ENCODE measurements at places on chromosomes 16 and 17.
A peak's percentile ranks its signal among the peaks of the same experiment; 100 is the strongest.

GRCh38 chr17:30388321-30389179 is 9.8 kb downstream of the CPD start:
- no peak for DNase-seq

GRCh38 chr17:78132084-78132676 is 1.6 kb downstream of the TMC8 start:
- peak; percentile 85 for DNase-seq

DNA sequence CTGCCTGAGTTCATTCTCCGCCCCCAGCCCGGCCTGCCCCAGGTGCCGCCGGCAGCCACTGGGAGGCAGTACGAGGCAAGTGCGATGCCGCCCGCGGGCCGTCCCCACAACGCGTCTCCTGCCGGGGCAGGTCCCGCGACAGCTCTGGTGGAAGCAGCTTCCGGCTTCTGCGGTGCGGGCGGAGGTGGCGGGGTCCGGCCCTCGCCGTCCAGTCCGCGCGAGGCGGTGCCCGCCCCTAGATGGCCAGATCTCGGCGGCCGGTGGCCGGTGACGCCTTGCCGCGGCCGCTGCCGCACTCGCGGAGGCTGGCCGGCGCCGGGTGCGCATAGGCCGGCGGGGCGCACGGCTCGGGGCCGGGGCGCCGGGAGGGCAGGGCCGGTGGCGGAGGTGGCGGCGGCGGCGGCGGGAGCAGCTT is 1.8 kb downstream of the GJD3 start:
- peak; percentile 92 for DNase-seq

GRCh38 chr16:8704098-8704497 is 29.7 kb downstream of the ABAT start:
- no peak for DNase-seq

GRCh38 chr16:9139965-9140364 is 48.5 kb downstream of the HAPSTR1 start:
- DNase-seq = peak; percentile 36

- peak; percentile 34 for DNase-seq
Measured at GRCh38 chr17:35766903-35767510, 6.3 kb downstream of the C17orf50 start.

GRCh38 chr16:31458073-31458843 is 1.0 kb upstream of the ARMC5 start:
- peak; percentile 75 for DNase-seq

DNA sequence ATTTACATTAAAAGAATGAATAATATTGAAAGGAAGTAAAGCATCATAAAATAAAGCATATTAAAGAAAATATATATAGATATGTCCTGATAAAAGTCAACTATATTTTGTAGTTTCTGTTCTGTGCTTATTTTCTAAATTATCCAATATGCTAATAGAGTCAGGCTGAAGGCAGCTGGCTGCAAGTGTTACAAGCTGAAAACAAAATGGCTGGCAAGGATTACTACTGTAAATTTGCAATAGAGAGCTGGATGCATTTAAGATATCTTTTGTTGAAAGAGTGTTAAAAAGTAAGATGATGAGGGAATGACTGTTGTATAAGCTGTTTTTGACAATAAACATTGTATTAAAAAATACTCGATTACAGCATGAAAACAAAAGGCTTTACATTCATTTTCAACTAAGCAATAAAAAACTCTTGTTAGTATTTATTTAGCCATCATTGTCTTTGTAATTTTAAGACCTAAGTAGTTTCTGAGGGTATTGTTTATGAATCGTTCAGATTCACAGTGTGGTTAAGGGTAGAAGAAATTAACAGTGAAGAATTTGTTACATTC is 76.3 kb downstream of the TANC2 start:
- no peak for DNase-seq
